ENCODE measurements at places on chromosomes 1 and 21.

GRCh38 chr1:236741753-236742152 is 53.3 kb upstream of the MTR start:
- DNase-seq, result no peak

- DNase-seq, result no peak
These were observed 106.4 kb downstream of the ATF6 start for GRCh38 chr1:161872506-161872905.

DNA sequence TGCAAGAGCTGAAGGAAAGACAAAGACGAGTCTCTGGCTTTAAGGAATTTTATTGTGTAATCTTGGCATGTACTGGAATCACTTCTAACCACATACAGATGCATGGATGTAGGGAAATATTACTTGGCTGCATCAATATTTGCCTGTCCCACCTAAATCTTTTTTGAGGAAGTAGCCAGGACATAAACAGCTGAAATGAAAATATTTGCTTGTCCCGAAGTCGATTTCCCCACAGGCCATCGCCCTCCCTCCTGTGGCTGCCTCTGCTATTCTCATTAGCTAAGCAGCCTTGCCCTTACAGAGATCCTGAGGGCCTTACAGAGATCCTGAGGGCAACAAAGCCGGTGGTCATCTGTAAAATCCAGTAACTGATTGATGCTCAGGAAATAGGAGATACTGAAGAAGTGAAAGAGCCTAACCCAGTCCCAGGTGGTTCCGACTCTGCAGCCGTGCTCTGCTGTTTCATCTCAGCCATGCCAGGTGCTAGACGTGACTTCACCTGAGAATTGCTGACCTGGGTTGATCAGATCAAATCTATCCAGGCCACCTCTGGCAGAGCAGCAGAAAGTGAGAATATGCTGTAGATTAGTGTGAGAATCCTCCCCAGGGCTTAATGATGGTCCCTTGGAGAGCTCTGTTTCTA is 25.5 kb downstream of the MAN1C1 start:
- DNase-seq, result peak; percentile 7

GRCh38 chr1:46173361-46173856 is 1.5 kb upstream of the TSPAN1 start:
- no peak for DNase-seq

GRCh38 chr1:193256019-193256418 is 69.6 kb upstream of the B3GALT2 start:
- DNase-seq, result peak; percentile 3

DNA sequence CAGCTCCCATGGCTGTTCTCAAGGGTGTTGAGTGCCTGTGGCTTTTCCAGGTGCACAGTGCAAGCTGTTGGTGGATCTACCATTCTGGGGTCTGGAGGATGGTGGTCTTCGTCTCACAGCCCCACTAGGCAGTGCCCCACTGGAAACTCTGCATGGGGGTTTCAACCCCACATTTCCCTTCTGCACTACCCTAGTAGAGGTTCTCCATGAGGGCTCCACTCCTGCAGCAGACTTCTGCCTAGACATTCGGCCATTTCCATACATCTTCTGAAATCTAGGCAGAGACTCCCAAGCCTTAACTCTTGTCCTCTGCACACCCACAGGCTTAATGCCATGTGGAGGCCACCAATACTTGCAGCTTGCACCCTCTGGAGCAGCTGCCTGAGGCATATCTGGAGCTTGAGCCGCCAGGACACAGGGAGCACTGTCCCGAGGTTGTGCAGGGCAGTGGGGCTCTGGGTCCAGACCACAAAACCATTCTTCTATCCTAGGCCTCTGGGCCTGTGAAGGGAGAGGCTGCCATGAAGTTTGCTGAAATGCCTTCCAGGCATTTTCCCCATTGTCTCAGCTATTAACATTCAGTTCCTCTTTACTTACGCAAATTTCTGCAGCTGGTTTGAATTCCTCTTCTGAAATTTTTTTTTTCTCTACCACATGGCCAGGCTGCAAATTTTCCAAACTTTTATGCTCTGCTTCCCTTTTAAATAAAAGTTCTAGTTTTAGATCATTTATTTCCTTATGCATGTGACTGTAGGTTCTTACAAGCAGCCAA is 8.8 kb upstream of the CAPN8 start:
- peak; percentile 66 for DNase-seq

GRCh38 chr21:30257773-30258172 is 25.0 kb downstream of the KRTAP24-1 start:
- peak; percentile 3 for DNase-seq

- DNase-seq, result no peak
These were observed 38.1 kb downstream of the SLC44A3 start for GRCh38 chr1:94858276-94858675.

DNA sequence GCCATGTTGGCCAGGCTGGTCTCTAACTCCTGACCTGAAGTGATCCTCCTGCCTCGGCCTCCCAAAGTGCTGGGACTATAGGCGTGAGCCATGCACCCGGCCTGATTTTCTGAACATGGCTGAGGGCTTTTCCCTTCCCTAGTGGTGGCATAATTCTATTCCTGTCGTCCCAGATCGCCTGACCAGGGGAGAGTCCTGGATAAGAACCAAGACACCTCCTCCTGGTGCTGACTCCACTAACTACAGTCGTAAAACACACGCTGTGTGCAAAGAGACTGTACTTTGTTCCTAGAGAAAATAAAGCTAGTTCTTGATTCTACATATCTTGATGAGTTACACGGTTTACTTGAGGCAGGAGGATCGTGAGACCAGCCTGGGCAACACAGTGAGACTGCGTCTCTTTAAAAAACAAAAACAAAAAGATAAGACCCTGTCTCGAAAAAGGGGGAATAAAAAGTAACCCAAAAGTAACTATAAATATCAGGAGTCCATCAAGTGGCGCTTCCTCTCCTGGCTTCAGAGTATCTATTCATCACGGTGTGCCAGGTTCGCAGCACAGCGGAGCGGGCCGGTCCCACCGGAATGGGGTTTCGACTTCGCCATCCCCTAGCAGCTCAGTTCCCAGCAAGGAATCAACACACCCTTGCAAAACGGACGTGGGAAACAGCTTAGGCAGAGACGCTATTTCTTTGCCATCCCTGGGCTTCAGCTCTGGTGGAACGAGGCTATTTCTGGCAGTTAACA is 973 bp downstream of the SDF4 start:
- peak; percentile 47 for DNase-seq

- DNase-seq, result no peak
These were observed 119.4 kb downstream of the CAMTA1 start for GRCh38 chr1:6904476-6905170.

DNA sequence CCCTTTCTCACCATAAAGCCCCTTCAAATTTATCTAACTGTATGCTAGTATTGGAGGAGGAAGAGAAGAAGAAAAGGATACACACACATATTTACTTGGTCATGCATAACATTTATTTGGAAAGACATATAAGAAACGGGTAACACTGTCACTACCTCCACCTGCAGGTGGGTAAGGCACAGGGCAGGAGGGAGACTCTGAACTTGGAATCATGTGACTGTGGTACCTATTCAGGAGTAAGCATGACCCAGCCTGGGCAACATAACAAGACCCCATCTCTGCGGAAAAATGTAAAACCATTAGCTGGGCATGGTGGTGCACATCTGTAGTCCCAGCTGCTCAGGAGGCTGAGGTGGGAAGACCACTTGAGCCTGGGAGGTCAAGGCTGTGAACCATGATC is 1.4 kb upstream of the PADI6 start:
- DNase-seq, result no peak

GRCh38 chr1:18350747-18351146 is 130.0 kb upstream of the KLHDC7A start:
- no peak for DNase-seq

GRCh38 chr1:53081384-53082066 is 19.5 kb downstream of the PODN start:
- DNase-seq, result no peak

- DNase-seq, result peak; percentile 6
These were observed 121.7 kb downstream of the ADGRL4 start for GRCh38 chr1:78884685-78885452.

- no peak for DNase-seq
These were observed 24.6 kb upstream of the POFUT2 start for GRCh38 chr21:45312296-45312695.

DNA sequence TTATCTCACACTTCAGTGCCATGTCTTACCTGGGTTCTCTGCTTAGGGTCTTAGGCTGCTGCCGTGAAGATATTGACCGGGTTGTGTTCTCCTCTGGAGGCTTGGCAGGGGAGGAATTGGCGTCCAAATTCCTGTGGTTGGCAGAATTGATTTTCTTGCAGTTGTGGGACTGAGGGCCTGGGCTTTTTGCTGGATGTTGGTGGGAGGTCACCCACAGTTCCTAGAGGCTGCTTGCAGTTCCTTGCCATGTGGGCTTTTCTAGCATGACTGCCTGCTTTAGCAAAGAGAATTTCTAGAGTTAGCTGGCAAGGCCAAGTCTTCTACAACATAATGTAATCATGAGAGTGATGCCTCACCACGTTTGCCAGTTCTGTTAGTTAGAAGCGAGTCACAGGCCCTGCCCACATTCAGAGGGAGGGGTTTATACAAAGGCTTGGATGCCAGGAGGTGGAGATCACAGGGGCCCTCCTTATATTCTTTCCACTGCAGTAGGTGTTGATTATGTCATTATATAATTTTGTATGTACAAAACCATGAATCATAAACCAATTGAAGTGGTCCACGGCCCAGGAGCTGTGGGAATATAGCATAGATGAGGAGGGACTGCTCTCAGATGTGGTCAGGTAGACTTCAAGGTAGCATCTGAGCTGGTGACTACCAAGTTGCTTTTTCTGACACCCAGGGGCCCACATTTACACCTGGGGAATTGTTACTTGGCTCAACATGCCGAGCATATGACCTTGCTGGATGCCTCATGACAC is 6.6 kb downstream of the UBL4B start:
- DNase-seq, result peak; percentile 23

- peak; percentile 61 for DNase-seq
These were observed at the start of gene ENAH for GRCh38 chr1:225652729-225653462. Gene ENAH (minus strand): TSS chr1:225653123. CDS start chr1:225652690, 433 bp downstream.

- DNase-seq, result no peak
These were observed 288.3 kb downstream of the PTPRC start for GRCh38 chr1:198927129-198927528.

DNA sequence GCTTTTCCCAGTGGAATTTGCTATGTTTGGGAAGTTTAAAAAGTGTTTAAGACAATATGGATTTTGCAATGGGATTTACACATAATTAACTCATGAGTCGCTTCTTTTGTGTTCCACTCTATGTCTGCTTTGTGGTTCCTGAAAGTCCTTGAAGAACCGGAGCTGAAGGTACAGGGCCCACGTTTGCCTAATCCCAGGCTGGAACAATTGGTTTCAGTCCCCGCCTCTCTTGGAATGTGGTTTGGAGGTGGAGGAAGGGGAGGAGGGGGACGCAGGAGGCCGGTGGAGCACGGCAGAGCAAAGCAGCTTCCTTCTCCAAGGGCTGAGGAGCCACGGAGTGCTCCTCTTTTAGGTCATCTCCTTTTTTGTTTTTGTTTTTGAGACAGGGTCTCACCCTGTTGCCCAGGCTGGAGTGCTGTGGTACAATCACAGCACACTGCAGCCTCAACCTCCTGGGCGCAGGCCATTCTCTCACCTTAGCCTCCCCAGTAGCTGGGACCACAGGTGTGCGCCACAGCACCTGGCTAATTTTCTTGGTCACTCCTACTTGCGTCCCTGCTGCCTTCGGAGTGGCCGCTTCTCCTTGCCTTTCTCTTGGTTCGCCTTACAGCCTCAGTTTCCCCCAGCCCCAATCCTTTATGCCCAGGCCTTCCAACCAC is 129.5 kb upstream of the ERRFI1 start:
- no peak for DNase-seq

DNA sequence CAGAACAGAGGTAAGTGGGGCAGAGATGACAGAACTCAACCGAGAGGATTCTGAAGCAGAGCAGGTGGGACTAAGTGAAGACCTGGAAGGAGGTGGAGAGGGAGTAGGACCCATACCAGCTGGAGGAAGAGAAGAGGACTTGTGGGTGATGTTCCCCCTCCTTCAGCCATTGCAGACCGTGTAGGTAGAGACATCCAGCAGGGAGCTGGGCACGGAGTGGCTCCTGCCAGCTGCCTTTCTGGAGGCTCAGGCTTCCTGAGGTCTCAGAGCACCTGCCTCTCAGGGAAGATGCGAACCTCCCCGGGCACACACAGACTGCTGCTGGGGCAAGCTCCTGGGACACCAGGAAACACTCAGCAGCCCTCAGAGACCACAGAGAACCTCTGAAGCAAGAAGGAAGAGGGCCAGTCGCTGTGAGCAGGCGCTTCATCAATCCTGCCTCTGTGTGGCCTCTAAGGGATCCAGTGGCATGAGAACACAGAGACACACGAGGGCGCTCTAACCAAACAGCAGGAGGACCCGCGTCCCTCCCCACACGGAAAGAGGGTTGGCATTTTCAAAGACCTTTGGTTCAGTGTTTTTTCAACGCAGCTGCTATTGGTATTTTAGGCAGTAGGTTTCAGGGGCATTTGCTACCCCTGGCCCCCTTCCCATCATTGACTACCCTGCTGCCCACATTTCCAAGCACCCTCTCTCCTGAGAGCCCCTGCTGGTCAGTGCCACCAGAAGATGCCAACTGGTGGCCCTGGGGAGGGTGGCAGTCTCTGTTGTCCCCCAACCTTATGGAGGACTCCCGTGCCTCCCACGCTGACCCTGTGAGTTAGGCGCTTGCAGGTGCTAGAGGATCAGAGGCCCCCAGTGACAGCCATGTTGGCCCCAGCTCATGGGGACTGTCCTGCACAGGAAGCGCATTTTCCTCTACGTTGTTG is 89.6 kb upstream of the EDN2 start:
- DNase-seq, result peak; percentile 88

GRCh38 chr1:47711184-47711847 is 273.5 kb downstream of the FOXD2 start:
- no peak for DNase-seq

GRCh38 chr1:72485801-72486200 is 203.5 kb upstream of the NEGR1 start:
- no peak for DNase-seq

DNA sequence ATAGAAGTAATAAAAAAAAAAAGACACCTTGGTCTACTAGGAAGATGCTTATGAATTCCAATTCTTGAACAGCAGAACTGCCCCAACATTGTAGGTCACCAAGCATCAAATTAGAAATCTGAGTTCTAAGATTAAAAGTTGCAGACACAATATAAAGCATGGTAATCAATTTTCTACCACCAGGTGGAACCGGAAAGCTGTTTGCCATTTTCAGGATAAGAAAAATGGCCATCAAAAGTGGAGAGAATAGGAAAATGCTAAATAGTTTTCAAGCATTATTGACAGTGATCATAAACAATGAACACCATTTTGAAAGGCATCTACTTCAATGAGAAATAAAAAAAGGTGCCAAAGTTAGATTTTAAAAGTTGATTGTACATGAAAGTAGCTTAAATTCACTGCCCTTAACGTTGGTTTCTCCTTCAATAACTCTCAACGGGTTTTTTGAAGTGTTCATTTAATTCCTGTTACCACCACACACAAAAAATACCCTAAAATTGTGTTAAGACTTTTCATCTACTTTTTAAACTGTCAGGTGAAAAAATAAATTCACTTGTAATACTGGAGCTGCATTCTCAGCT is 252.9 kb downstream of the KCNT2 start:
- DNase-seq, result peak; percentile 9

GRCh38 chr1:98289311-98289710 is 368.5 kb upstream of the DPYD start:
- no peak for DNase-seq

GRCh38 chr1:205424901-205425600 is 3.2 kb upstream of the LEMD1 start:
- no peak for DNase-seq

- DNase-seq, result no peak
These were observed 61.5 kb downstream of the DIPK1A start for GRCh38 chr1:92899780-92900179.

Data from suppressor macrophage treated with lipopolysaccharide for 4 hours (primary cell).